ENCODE measurements at places on chromosomes 3 and 15.
A peak's percentile ranks its signal among the peaks of the same experiment; 100 is the strongest.

- DNase-seq = no peak
Measured at GRCh38 chr3:69612791-69613190, 126.5 kb upstream of the MITF start.

DNA sequence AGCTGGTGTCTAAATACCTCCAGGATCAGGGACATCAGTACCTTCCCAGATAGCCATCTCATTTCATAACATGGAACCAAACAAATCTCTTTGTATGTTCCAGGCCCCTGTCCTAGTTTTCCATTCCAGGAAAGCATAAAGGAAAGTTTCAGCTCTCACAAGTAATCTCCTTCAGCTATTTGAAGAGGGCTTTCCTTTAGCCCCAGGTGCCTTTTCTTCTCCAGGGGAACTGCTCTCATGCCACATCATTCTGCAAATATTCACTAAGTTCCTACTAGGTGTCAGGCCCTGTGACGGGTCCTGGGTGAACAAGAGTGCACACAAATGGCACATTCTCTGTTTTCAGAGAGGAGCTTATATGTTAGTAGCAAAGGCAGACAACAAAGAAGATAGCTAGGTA, 136.1 kb downstream of the ADAMTS9 start:
- DNase-seq = no peak

DNA sequence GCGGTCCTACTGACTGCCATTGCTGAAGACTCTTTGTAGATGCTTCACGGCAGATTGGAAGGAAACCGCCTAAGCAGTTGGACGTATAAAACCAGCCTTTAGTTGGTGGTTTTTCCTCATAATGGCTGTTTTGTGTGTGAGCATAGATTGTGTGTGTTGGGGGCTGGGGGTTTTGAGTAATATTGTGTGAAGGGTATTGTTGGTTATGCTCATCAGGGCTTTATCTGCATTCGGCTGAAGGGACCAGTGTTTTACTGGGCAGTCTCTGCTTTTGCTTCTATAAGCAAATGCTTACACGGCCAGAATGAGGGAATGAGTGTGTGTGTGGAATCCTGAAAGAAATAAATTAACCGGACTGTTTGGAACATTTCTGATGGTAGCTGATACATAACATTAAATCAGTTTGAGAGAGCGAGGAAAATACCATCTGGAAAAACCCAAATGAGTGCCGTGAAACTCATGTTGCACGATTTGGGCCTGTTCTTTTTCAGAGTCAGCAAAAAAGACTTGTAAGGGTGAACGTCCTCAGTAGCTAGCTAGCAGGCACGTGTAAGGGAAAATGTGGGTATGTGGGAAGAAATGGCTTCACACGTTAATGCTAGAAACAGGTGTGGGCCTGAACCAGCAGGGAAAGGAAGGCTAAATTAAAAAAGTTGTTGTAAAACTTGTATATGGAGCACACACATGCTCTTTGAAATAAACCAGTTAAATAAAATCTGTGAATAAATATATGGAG, 1.9 kb downstream of the MITF start:
- no peak for DNase-seq

- DNase-seq = no peak
Measured at GRCh38 chr15:62164396-62165103, 535 bp downstream of the C2CD4B start.

GRCh38 chr3:9934235-9934621, 594 bp downstream of the CRELD1 start:
- no peak for DNase-seq

GRCh38 chr15:64443747-64444621, 16.4 kb upstream of the ZNF609 start:
- DNase-seq = no peak

DNA sequence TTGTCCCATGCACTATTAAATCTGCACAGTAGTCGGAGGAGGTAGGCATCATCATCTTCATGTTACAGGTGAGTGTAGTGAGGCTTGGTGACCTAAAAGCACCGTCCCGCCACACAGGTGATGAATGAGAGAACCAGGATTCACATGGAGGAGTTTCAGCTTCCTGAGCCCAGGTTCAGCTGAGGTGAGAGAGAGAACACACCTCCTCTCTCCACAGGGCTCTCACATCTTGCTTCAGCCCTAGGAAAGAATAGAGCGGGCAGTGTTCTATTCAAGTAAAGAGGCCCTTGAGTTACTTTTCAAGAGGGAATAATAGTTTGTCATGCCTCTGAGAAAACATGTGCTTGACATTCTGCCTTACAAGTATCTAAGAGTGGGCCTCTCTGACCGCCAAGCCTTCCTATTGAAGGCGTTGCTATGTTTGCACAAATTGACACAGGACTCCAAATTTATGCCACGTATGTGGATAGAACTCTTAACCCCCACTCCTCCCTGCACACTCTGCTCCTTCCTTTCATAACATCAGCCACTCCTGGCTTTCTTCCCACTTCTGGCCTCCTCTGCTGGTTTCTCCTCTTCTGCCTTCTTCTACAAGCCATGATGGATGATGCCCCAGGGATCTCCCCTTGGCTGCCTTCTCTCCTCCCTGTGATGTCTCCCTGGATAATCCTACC, 138.3 kb upstream of the ABHD17C start:
- DNase-seq = no peak

DNA sequence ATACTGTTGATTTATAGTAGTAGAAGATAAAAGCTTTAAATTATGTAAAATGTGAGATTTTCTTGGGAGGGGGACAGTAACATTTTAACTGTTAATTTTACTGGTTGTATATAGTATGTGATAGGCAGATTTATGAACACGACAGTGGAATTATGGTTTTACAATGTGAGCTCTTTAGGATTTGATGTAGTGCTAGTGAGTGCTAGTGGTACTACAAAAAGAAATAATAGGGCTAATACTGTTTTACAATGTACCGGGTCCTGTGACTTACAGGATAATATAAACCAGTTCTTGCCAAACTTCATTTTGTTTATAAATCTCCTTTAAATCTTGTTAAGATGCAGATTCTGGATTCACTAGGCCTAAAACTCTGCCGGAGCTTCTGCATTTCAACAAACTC, 165.7 kb downstream of the TCF12 start:
- DNase-seq = no peak

DNA sequence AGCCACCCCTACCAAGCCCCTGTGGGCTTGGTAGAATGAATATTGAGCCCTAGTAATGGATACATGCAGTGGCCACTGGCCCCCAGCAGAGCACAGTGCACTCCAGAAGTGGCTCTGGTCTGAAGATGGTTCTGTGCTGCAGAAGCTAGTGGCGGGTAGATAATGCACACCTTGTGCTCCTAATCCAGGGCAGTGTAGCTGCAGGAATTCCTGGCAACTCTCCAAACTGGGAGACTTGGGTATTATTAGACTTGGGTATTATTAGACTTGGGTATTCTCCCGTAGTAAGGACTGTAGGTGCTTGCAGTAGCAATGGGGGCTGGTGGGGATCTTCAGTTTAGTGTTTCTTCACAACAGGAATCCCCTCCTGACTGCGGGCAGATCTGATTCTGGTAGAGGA, 34.7 kb downstream of the NUSAP1 start:
- DNase-seq = no peak

- DNase-seq = no peak
Measured at GRCh38 chr3:52121813-52122212, 32.4 kb downstream of the POC1A start.

- DNase-seq = no peak
Measured at GRCh38 chr15:80638553-80639167, 56.5 kb upstream of the ABHD17C start.

- no peak for DNase-seq
Measured at GRCh38 chr3:45781271-45781670, 15.1 kb downstream of the SLC6A20 start.

GRCh38 chr3:149717391-149718056, 34.8 kb downstream of the COMMD2 start:
- peak; percentile 39 for DNase-seq

- no peak for DNase-seq
Measured at GRCh38 chr3:197242784-197243432, 55.5 kb downstream of the DLG1 start.

DNA sequence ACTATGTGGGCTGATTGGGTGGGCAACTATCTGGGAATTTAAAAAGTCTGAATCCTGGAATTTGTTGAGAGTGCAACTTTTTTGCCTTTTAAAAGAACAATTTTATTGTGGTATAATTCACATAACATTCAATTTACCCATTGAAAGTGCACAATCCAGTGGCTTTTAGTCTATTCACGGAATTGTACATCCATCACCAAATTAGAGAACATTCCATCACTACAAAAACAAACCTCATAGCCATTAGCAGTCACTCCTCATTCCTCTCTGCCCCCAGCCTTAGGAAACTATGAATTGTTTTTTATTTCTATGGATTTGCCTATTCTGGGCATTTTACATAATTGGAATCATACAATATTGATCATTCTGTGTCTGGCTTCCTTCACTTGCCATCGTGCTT, 101.8 kb upstream of the ALDH1A3 start:
- no peak for DNase-seq

DNA sequence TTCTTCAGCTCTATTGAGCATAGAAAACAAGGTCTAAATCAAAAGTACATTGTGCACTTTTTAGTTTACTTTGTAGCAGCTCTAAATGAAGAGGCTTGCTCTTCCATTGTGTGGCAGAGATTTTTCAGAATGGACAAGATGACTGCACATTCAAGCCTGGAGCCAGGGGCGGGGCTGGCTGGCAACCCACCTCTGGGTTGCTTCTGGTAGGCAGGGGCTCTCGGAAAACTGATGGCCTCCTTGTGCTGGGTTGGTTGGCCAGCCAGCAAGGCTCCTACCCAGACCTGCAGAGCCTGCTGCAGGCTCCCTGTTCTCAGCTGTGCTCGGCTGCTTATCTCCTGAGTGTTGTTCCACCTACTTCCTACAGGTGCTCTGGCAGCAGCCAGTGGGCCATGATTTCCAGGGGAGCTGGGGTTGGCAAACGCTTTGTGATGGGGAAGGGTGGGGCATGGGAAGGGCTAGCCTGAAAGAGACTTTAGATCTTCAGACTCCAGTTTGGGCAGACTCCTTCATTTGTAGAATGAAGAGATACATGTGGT, 8.8 kb downstream of the BSN start:
- DNase-seq = no peak

DNA sequence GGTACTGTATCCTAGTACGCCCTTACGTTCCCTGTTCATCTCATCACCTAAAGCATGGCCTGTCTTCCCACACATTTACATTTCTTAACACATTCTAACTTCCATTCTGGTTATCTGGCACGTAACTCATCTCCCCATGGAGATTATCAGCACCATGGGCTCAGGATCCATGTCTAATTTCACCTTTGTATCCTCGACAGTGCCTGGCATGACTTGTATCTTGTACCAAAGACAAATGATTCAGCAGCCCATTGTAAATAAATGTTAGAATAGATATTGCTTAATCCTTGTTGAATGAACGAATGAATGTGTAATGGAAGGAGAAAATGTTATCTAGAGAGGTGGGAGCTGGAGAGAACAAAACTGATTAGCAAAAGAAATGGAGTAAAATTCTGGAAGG, 69.7 kb upstream of the TPM1 start:
- no peak for DNase-seq

- DNase-seq = no peak
Measured at GRCh38 chr3:14950274-14950673, 2.9 kb downstream of the NR2C2 start.

DNA sequence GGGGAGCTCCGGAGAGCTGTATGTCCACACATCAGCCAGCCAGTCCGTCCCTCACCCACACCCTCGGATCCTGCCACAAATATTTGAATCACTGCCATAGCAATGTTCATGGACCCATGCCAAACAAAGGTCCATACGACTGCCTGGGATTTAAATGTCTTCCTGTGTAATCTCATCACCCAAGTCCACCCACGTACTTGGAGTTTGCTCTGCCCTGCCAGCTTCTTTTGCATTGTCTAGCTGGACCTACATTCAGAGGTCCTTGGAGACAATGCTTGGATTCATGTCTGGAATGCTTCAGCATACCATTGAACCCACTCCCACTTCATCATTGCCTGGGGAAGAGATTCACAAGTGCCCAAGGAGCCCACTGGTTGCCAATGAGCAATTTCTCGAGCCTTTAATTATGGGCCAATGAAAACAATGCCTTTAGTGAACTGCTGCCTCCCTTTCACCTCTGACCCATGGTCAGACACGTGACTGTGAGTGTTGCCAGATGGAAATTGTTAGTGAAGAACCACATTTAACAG, 90.4 kb upstream of the PHLDB2 start:
- DNase-seq = no peak

- no peak for DNase-seq
Measured at GRCh38 chr3:40895109-40895508, 304.2 kb upstream of the CTNNB1 start.

DNA sequence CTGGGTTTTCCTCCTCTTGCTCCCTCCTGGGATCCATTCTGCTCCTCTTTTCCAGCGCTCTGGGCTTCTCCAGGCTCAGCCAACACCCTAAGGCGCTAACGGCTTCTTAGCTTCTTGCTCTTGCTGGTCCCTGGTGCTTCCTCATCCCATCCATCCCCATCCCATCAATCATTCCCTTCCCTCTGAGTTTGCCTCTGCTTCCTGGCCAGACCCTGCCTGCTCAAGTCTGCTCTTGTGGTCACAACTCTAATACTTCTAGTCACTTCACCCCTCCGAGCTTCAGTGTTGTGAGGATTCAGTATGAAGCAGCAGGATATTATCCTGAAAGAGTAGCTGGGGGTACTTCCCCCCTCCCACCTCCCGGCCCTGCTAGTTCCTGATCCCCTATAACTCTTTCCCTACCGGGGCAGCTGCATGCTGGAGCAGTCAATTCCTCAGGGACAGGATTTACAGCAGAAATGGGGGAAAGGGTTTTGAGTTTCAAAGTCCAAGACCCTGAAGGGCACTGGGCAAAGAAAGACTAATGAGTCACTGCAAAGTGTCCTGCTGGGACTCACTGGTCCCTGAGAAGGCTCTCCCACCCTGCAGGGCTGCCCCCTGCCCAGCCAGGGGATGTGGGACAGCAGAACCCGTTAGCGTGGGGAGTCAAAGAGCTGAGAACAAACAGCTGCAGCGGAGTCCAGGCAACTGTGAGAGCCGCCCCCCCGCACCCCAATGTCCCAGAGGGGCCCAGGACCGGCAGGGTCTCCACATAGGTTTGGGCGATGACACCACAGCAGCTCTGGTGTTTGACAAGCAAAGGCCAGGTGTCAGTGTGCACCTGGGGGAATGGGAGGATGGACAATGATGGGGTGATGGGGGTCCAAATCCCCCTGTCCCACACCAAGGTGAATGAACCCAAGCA, 2.3 kb upstream of the SYNM start:
- no peak for DNase-seq

DNA sequence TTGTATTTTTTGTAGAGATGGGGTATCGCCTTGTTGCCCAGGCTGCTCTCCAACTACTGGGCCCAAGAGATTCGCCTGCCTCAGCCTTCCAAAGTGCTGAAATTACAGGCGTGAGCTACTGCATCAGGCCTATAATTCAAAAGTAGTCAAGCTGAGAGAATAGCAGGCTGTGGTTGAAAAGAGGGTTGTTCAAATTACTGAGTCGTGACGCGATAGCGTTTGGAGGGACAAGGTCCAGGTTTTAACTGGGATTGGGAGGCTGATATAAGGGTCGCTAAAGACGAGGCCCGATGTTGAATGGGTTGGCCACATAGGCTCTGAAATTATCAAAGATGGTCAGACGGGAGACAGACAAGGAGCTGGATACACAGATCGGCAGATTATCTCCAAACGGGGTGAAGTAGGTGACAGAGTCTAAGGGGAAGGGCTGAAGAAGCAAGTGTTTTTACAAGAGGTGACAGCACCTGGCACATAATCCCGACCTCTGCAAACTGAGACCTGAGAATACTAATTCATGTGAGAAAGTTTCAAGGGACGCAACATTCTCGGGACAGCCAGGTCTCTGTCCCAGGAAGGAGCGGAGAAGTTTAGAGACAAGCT, 759 bp upstream of the ARID3B start:
- no peak for DNase-seq

GRCh38 chr3:66755924-66756323, 242.2 kb upstream of the KBTBD8 start:
- no peak for DNase-seq

GRCh38 chr3:110530902-110531301, 540.7 kb upstream of the NECTIN3 start:
- no peak for DNase-seq

Data from NCI-H1694 treated with DMSO at 0.1 percent for 48 hours (cell line).